ENCODE measurements at places on chromosomes 7 and 10.

GRCh38 chr10:821322-821721 lies 110.2 kb downstream of the LARP4B start:
- peaks cover 51% of the 10 kb centered on the region for H3K36me3 ChIP-seq
- no peaks in the 10 kb centered on the region for H3K4me1 ChIP-seq
- no peak overlapping the region for H3K27ac ChIP-seq
- no peak for DNase-seq

DNA sequence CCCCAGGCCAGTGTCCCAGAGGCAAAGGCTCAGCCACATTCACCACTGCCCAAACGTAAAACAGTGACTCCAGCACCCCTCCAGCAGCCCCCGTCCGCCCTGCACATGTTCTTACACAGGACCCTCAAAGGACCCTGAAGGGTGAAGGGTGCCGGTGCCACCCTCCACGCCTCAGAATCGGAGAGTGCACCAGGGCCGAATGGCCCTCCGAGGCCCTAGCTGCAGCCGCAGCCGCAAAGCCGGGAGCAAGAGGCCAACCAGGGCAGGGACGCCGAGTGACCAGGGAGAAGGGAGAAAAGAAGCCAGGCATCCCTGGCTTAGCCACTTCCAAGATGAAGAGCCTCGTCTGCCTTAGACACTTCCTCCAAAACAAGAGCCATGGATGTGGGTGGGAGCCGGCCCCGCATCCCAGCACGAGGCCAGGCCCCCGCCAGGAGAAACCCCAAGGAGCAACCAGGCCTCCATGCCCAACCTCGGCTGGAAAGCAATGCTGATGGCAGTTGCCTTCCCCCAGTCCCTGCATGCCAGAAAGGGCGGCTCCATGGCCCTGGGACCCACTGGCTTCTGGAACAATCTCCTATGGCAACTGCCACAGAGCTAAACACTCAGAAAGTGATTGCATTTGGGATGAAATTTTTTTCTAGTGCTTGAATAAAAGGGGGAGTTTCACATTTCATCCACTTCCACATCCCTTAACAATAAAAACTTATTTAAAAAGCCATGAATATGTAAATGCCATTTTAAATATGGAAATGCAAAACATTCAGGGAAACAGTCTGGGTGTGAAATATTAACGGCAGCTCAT lies 92.3 kb downstream of the MAD1L1 start:
- no peaks in the 10 kb centered on the region for H3K4me1 ChIP-seq
- H3K4me3 ChIP-seq, result no peak overlapping the region
- no peaks in the 10 kb centered on the region for H3K27me3 ChIP-seq
- no peak overlapping the region for H3K27ac ChIP-seq
- peak; percentile 22 for DNase-seq

DNA sequence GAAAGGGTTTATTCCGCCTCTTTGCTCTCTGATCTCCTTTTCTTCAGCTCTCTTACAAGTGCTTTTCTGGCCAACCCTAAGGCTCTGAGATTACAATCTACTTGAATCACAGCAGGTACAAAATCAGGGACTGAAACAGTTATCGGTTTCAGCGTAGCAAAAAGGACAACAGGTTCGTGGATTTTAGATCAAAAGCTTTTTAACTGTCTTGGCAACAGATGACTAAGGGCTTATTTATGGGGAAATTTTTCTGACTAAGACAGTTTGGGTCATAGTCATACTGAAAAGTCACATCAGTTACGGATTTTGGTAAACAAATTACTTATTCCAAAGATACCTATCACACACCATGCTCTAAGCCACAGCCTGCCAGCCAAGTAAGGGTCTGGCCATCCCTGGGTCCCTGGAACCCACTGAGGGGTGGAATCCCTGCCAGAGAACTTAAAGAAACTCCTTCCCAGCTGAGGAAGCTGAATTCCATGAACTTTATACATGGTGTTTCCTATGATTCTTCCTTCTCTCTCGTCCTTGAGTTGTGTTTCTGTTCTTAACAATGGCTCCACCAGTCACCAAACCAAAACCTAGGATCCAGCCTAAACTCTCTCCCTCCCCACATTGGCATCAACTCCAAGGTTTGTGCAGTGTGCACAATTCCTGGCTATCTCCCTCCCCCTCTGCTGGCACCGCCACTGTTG lies 169.3 kb downstream of the FAM107B start:
- H3K4me1 ChIP-seq, result no peaks in the 10 kb centered on the region
- H3K27ac ChIP-seq, result peak overlapping the region; percentile 93
- H3K36me3 ChIP-seq, result peaks cover 4% of the 10 kb centered on the region
- no peak for DNase-seq

GRCh38 chr7:15662451-15662850 lies 24.0 kb downstream of the MEOX2 start:
- H3K27me3 ChIP-seq, result no peaks in the 10 kb centered on the region
- no peaks in the 10 kb centered on the region for H3K36me3 ChIP-seq
- H3K4me1 ChIP-seq, result no peaks in the 10 kb centered on the region
- no peak overlapping the region for H3K27ac ChIP-seq

- H3K36me3 ChIP-seq, result no peaks in the 10 kb centered on the region
- H3K4me1 ChIP-seq, result no peaks in the 10 kb centered on the region
- H3K4me3 ChIP-seq, result no peak overlapping the region
- H3K27me3 ChIP-seq, result no peaks in the 10 kb centered on the region
- no peak overlapping the region for H3K27ac ChIP-seq
- no peak for DNase-seq
These were observed 49.4 kb downstream of the ADCYAP1R1 start for GRCh38 chr7:31101544-31101943.

DNA sequence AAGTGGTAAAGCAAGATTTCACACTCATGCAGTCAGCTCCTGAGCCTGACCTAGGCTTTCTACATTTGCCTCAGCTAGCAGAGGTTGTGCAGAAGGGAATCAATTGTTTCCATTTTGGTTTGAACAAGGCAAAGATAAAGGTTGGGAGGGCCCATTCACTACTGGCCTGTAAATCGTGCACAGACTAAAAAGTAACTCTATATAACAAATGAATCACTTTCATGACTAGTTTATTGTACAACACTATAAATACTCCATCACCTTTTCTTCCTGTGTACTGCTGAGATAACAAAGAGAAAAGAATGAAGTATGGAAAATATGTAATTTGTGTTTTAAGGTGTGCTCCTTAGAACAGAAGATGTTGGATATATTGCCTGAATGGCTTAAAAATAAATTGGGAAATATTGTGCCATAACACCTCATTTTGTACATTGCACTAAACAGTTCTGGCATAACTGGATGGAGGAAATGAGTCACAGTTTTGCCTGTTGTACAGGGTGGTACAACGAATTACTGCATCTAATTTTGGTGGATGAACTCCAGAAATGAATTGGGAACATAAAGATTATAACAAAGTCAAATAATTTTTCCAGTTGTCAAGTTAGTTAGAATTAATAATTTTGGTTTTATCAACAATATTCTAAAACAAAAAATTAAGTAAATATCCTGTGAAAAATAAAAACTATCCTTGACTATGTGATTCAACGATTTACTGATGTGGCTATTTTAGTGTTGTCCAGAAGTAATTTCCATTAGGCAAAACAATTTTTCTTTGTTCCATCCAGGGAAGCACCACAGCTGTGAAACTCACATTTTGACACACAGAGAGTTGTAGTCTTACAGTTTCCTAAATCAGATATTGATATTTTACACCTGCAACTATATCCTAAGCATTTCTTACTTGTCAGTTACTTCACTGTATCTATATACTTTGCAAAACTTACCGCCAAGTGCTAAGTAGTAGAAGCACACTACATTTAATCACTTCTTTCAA lies 18.0 kb downstream of the SEMA3C start:
- no peaks in the 10 kb centered on the region for H3K36me3 ChIP-seq
- no peaks in the 10 kb centered on the region for H3K27me3 ChIP-seq
- H3K27ac ChIP-seq, result no peak overlapping the region

DNA sequence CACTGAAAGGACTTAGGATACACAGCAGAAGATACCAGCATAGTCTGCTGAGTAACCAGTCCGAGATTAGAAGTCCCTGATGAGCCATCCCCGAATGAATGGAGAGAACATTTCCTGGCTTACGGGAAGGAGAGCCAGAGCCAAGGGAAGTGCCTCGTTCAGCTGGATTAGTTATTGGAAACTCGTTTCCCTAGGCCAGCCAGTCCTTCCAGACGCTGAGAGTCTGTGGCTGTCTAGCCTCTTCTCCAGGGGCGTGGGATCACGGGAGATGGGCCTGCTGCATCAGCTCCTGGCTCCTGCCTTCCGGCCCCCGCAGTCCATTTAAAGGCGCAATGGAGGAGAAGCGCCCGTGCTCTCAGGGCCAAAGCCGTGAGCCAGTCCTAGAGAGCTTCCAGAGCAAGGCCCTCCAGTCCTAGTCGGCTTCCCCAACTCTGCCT lies 712.8 kb downstream of the PARD3 start:
- no peaks in the 10 kb centered on the region for H3K4me1 ChIP-seq
- no peaks in the 10 kb centered on the region for H3K27me3 ChIP-seq
- no peak for DNase-seq
- no peaks in the 10 kb centered on the region for H3K36me3 ChIP-seq

- no peaks in the 10 kb centered on the region for H3K4me1 ChIP-seq
- no peaks in the 10 kb centered on the region for H3K27me3 ChIP-seq
- no peaks in the 10 kb centered on the region for H3K36me3 ChIP-seq
These were observed 74.2 kb upstream of the HECW1 start for GRCh38 chr7:43038254-43038653.

- no peak overlapping the region for H3K27ac ChIP-seq
- H3K4me3 ChIP-seq, result no peak overlapping the region
- no peaks in the 10 kb centered on the region for H3K4me1 ChIP-seq
- no peaks in the 10 kb centered on the region for H3K27me3 ChIP-seq
- DNase-seq, result no peak
- H3K36me3 ChIP-seq, result no peaks in the 10 kb centered on the region
These were observed 105.3 kb downstream of the ARHGAP21 start for GRCh38 chr10:24618401-24618800.

- H3K36me3 ChIP-seq, result no peaks in the 10 kb centered on the region
- H3K4me3 ChIP-seq, result no peak overlapping the region
- H3K27ac ChIP-seq, result no peak overlapping the region
- no peaks in the 10 kb centered on the region for H3K27me3 ChIP-seq
- H3K4me1 ChIP-seq, result no peaks in the 10 kb centered on the region
- DNase-seq, result no peak
These were observed 14.5 kb downstream of the ADCYAP1R1 start for GRCh38 chr7:31066516-31067130.

- no peaks in the 10 kb centered on the region for H3K36me3 ChIP-seq
- H3K27me3 ChIP-seq, result no peaks in the 10 kb centered on the region
- no peaks in the 10 kb centered on the region for H3K4me1 ChIP-seq
- no peak overlapping the region for H3K4me3 ChIP-seq
These were observed 83.5 kb downstream of the SLC37A3 start for GRCh38 chr7:140314573-140315480.

DNA sequence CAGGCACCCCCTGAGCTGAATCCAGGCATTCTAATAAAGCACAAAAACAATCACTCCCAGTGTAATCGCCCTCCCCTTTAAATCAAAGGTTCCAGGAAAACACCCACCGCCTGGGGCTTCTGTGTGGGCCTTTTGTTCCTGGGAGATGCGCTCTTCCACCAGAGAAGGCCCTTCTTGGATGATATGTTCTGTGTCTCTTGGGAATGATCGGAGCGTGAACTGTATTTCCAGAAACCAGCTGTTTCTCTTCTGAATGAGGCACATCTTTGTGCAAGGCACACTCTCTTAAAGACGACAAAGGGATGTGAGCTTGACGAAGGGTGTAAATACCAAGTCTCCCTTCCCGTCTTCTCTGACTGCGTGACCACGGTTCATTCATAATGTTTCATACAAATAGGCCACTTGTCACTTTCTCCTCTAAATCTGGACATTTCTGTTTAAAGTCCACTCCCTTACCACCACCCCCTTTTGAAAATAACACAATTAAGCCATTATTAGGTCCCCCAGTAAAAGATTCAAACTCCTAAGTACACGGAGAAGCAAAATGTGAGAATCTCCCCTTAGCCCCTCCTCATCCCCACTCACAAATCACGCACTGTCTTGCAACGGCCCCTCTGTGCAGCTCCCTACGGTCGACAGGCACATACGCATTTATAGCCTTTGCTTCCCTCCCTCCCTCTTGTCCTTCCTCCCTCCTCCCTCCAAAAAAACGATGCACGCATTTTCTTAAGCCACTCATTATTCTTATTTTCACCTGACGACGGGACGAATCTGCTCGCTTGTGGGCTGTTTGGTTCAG lies 45.6 kb upstream of the ENO4 start:
- H3K27ac ChIP-seq, result no peak overlapping the region
- no peaks in the 10 kb centered on the region for H3K36me3 ChIP-seq
- no peak for DNase-seq
- no peaks in the 10 kb centered on the region for H3K4me1 ChIP-seq
- no peaks in the 10 kb centered on the region for H3K27me3 ChIP-seq

GRCh38 chr10:12720217-12720981 lies 281.1 kb downstream of the CCDC3 start:
- H3K4me1 ChIP-seq, result no peaks in the 10 kb centered on the region
- peak overlapping the region; percentile 61 for H3K27ac ChIP-seq
- no peak overlapping the region for H3K4me3 ChIP-seq
- no peaks in the 10 kb centered on the region for H3K36me3 ChIP-seq
- peak; percentile 88 for DNase-seq

GRCh38 chr7:130008941-130009847 lies 42.0 kb downstream of the ZC3HC1 start:
- no peaks in the 10 kb centered on the region for H3K4me1 ChIP-seq
- DNase-seq, result no peak
- no peak overlapping the region for H3K27ac ChIP-seq
- no peaks in the 10 kb centered on the region for H3K27me3 ChIP-seq

DNA sequence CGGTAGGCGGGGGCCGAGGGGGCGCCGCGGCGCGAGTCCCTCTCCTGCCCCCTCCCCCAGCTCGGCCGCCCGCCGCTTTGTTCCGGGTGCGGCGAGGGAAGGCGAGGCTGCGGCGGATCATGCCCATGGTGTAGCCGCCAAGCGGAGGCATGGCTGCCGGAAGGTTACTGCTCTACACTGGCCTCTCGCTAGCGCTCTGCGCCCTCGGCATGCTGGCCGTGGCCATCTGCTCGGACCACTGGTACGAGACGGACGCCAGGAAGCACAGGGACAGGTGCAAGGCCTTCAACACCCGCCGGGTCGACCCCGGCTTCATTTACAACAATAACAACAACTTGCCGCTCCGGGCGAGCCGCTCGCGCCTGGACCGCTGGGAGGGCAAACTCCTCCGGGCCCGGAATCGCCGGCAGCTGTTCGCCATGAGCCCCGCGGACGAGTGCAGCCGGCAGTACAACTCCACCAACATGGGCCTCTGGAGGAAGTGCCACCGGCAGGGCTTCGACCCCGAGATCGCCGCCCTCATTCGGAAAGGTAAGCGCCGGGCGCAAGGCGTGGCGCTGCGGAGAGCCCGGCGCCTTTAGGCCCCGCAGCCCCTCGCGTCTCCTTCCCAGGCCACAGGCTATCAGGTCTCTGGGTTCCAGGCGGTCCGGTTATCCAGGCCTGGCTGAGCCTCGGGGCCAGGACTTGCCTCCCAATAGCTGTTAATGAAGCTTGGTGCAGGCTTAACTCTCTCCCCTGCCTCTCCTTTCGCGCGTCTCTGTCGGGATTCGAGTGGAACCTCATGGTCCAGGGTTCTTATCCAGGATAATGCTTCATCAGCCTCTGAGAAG lies 513 bp downstream of the TMEM178B start:
- peaks cover 13% of the 10 kb centered on the region for H3K27me3 ChIP-seq
- peak overlapping the region; percentile 32 for H3K4me3 ChIP-seq
- no peak for DNase-seq
- no peak overlapping the region for H3K27ac ChIP-seq
